ENCODE measurements at places on chromosomes 11 and 22. TPM values are rescaled to one million over a fixed set of nuclear protein-coding genes. Genes with fewer than 3 reads are reported as not detected.

GRCh38 chr11:130721736-130722135 is 194.5 kb downstream of the SNX19 start:
- DNase-seq, result no peak

GRCh38 chr11:96019281-96019680 is 95.4 kb upstream of the MTMR2 start:
- DNase-seq, result no peak

DNA sequence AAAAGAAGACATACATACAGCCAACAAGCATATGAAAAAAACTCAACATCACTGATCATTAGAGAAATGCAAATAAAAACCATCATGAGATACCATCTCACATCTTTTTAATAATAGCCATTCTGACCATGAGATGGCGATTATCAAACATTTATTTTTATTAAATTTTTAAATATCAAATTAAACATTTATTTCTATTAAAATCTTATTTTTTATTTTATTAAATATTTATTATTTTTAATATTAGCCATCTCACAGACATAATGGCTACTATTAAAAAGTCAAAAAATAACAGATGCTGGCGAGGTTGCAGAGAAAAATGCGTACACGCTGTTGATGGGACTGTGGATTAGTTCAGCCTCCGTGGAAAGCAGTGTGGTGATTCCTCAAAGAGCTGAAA is 264.8 kb upstream of the TENM4 start:
- no peak for DNase-seq

DNA sequence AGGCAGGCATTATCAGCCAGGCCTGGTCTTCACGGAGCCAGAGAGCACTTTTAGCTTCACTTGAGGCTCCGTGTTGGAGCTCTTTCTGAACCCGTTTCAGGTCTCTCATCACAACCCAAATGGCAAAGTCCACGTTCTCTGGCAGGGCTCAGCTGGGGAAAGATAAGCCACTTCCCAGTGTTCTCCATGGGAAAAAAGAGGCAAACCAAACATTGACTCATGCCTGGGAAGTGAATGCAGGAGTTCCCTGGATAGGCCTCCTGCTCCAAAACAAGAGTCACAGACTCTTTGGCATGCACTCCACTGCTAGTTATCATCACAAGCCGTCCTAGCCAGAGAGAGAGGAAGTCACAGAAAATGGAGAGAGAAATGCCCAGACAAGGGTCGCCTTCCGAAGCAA is 11.6 kb downstream of the OPCML start:
- no peak for DNase-seq

GRCh38 chr11:20160425-20161229 is at the start of gene DBX1:
TSS of gene DBX1 (minus strand) at chr11:20160475. CDS start at chr11:20160324, 151 bp downstream.
- DNase-seq, result no peak

- DNase-seq, result no peak
Measured at GRCh38 chr11:67700548-67701262, 26.3 kb upstream of the ALDH3B2 start.

GRCh38 chr22:45268958-45269844 is 15.5 kb upstream of the UPK3A start:
- peak; percentile 91 for DNase-seq

CERK gene
- total RNA-seq, result 65.4 TPM

- DNase-seq, result no peak
Measured at GRCh38 chr11:97722721-97723120, 1298.0 kb upstream of the CNTN5 start.

OR52N5 gene
- 0.06 TPM for total RNA-seq

GRCh38 chr11:9565822-9566560 is 7.5 kb upstream of the WEE1 start:
- DNase-seq, result peak; percentile 100

FXYD6 gene
- total RNA-seq, result 403 TPM

- DNase-seq, result no peak
Measured at GRCh38 chr11:64501500-64502427, 89.3 kb upstream of the SLC22A12 start.

- DNase-seq, result peak; percentile 24
Measured at GRCh38 chr22:36900880-36901279, 12.5 kb upstream of the CSF2RB start.

DNA sequence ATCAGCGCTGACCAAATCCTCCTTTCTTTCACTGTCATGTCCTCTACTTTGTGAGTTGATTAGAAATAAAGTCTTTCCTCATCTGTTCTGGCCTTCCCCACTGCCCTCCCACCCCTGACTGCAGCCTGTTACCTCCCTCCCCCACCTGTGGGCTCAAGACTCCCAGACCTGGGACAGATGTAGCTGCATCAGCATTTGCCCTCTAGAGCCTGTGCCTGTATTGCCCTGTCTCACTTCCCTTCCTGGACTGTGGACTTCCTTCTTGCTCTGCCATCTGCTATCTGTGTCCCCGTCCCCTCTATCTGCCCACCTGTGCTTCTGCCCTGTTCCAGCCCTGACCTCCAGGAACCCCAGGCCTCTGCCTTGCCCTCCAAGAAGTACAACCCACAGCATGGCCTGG is 122.5 kb downstream of the GALNT18 start:
- DNase-seq, result no peak

SERHL2 gene
- total RNA-seq, result 3.4 TPM

DNA sequence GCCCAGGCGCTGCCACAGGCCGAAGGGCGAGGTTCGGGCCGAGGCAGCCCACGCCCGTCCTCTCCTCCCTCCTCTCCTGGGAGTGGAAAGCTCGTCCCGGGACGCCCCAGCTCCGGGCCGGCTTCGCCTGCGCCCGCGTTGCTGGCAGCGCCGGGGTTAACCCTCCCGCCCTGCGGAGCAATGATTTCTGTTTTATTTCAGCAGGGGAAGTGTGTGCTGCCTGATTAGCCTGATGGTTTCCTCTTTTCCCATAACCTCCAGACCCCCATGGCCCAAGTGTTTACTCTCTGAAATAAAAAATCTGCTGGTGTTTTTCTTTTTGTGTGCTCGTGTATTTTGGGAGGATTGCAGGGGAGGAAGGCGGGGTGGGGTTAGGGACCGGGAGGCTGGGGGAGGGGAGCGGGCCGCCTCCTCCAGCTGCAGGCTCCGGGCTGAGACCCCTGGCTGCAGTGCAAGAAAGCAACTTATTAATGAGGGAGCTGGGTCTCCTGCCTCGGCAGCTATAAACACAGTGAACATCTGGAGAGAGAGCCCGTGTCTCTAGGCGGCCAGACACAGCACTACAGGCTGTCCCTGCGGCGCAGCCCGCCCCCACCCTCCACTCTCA is 38.6 kb downstream of the ETS1 start:
- DNase-seq, result peak; percentile 79

MIAT gene
- 0.21 TPM for total RNA-seq

All from cardiac muscle cell (in vitro differentiated cells and primary cell).